Caudate nucleus (tissue), 63 donors: ENCODE measurements at places on chromosomes 4 and X.

GRCh38 chr4:56048702-56049431 is 100.1 kb downstream of the CEP135 start:
- DNase-seq: peak; percentile 26

DNA sequence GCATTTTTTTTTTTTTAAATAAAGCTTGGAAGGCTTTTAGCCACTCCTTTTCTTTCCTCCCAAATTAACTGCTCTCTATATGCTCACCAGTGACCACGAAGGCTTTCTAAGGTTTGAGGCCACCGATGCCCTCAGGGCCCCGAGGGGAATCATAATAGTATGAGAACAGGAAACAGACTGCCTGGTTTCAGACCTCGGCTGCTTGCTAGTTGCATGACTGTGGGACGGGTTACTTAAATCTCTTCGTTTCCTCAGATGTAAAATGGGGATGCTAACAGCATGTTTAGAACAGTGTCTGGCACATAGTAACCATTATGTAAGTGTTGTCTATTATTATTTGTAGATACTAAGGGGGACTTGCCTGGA is 3.6 kb downstream of the LINC00632 start:
- DNase-seq: no peak

GRCh38 chr4:107265859-107266258 is 229.7 kb upstream of the DKK2 start:
- DNase-seq: no peak

DNA sequence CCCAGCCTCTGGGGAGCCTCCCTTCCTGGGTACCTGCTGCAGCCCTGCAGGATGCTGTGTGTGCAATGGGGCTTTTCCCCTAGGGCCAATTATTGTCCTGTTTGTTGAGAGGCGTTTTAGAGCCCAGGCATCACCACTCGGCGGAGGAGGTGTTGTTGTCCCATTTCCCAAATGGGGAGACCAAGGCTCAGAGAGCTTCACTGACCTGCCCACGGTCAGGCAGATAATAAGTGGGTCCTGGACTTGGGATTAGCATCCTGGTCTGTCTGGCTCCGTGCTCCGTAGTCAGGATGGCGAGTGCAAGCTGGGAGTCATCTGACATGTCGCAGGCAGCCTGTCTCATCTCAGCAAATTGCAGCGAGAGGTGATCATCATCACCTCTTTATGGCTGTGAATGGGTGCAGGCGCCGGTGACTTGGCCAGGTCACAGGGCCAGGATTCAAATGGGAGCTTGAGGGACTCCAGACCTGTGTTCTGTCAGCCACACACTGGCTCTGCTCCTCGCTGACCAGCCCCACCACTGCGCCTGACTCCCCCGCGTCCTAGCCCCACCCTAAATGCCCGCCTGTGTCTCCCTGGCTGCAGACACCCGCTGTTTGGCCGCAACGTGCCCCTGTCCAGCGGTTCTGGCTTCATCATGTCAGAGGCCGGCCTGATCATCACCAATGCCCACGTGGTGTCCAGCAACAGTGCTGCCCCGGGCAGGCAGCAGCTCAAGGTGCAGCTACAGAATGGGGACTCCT is 16.6 kb downstream of the HTRA3 start:
- DNase-seq: no peak

DNA sequence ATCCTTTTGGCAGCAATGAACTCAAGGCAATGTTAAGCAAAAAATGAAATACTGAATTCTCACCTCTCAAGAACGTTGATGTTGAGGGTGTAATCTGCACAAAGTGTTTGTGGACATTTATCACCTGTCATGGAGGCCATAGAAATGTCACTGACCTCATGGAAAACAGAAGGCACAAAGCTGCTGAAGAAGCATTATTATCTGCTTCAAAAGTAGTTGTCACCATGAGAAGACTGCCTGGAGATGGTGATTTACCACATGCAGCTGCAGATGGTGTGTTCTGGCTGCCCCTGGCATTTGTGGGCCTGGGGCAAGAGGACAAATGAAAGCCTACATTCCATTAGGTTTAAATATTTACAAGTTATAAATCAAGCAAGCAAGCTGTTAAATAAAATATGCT is 116.8 kb upstream of the RPS6KA3 start:
- DNase-seq: no peak

GRCh38 chrX:643241-643595 is 12.6 kb downstream of the SHOX start:
- DNase-seq: no peak

DNA sequence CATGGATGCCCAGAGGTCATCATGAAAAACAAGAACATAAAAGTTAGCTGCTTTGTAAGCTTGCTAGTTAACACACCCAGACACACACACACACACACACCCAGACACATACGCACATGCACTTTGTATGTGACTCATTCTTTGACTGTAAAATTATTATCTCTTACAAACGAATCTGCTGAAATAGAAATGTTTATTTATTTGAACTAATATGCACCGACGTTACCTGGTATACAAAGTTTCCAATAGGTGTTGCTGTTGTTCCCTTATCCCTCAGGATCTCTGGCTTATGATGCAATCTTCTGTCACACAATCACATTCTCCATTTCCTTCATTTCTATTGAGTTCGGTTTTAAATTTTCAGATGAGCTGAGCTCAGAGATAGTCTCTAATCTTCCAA is 209.3 kb downstream of the PTTG2 start:
- DNase-seq: no peak

DNA sequence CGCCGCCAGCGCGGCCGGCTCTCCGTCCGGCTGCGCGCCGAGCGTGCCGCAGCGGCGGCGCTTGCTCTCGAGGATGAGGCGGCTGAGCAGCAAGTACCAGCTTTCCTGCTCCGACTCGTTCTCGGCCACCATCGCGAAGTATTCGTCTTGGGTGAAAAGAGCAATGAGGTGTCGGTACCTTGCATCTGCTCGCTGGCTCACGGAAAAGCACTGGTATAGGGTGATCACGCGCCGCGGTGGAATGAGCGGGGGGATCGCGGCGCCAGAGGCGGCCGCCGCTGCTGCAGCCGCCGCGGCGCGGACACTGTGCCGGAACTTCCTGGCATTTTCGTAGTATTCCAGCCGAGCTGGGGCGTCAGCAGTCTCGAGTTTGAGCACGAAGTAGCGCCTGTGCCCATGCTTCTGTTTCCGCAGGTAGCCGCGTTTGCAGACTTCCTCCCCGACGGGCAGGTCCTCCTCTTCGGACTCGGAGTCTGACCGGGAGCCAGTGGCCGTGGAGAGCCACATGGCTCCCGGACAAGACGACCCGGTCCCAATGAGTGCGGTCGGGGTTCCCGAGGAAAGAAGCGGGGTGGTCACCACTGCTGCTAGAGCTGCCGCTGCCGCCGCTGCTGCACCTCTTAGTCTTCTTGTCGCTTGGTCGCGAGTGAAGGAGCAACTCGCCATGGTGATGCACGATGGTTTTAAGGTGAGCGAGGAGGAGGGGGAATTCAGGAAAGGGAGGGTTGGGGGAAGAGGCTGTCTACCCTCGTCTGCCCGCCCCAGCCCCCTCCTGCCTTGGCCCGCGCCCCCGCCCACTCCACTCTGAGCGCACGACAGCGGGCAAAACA is 469 bp downstream of the IRS4 start:
- DNase-seq: no peak

GRCh38 chrX:118583781-118584180 is 88.2 kb downstream of the DOCK11 start:
- no peak for DNase-seq

DNA sequence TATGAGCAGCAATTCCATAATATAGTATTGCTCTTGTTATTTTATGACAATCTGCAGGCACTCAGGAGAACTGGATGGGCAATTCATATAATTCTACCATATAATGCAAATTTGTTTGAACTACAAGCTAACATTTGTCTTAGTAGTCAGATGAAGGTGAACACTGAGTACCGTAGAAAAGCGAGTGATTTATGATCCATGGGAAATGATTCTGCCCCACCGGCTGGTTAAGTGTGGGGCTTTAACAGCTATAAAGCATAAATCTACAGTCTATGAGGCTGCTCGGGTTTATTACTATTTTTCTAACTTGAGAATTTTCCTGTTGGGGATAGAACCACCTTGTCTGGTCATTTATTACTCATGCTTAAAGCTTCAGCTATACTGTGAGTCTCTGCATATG is 275.5 kb downstream of the PCDH10 start:
- no peak for DNase-seq

DNA sequence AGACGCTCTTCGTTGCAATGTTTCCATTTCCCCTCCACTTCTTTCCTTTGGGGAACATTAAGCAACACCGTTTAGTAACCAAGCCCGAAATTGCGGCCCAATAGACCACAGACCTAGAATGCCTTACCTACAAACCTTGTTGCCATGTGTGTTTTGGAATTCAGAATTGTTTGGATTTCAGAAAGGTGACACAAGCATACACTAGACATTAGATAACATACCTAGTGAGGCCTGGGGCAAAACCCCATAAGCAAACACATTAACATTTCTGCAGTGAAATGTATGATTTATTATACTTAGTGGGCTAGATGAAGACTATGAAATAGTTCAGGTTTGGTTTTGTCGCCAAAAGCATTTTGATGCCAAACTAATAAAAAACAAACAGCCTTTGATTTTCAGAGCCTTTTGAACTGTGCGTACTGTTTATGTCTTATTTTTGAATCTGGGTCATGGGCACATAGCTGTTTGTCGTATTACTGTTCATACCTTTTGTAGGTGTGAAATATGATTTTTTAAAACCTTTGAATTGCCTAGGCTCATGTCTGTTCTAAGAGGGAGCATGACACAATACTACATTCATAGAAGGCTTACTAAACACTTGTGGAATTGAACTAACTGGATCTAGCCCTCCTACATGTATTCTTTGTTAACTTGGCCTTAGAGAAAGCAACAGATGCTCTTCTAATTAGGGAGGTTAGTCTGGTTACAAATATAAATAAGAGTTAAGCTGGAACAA is 88.6 kb upstream of the TMEM164 start:
- no peak for DNase-seq

DNA sequence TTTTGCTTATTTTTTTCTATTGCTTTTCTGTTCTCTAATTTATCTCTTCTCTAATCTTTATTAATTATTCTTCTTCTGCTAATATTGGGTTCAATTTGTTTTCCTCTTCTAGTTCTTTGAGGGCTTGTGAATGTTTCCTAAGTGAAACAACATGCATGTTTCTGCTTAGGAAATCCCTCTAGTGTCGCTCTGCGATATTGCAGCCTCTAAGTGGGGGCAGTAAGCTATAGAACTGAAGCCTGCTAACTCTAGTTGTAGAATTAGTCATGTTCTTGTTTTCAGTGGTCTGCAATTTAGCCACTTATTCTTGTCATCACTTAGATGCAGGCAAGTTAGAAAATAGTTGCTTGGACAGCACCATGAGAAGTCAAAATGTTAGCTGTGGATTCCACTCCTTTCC is 222.6 kb downstream of the SPIN4 start:
- no peak for DNase-seq

- DNase-seq: no peak
Observed at GRCh38 chr4:31391976-31392375, 671.8 kb downstream of the PCDH7 start.

DNA sequence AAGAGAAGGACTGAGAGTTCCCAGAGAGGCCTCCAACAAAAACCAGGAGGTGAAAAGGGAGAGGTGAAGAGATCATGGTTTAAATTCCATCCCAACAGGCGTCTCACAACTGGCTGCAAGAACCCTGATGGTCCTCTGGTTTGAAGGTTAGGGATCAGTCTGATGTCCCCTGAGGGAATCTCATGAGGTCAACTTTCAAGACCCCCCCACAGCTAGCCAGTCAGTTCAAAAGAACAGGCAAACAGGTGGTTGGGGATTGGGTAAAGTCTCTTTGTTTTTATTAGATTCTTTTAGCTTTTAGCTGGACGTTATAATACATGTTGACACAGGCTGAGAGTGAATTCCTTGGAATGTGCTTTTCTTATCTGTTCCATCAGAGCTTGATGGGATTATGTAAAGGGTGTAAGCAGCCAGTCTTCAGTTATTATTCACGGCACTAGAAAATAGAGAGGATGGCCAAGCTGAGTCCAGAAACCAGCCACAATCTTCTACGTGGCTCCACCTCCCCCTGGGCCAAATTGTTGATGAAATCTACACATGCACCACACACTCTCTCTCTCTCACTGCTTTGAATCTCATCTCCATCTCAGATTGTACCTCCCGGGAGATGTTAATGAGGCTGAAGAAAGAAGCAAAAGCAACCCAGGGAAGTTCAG is 20.8 kb downstream of the ENPP6 start:
- no peak for DNase-seq

GRCh38 chr4:6092971-6093370 is 74.7 kb upstream of the C4orf50 start:
- no peak for DNase-seq

DNA sequence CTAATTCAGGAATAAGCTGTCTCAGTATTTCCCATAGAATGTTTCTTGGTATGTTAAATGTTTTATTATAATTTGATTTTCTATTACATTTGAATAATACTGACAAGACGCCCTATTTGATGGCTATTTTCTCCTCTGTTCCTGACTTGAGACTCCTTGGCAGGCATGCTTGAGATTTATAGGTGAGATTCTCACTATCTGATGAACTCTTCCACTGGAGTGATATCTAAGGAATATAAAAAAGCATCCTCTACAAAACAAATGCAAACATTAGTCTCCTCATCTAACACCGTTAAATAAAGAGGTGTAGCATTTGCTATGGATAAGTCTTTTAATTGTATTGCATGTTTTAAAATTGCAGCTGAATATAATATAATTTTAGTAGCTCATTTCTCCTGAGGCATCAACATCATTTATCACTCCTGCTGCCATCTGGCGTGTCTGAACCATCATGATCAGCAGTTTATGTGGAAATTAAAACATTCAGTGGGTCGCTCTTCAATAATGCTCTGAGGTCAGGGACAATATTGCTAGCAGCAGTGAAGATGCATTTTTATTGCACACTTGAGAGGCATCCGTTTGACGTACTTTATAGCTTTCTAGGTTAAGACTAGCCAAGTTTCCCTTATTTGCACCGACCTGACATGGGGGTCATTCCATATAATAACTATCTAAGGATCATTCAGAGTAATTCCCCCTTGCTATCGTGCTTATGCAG is 210.4 kb upstream of the GALNTL6 start:
- DNase-seq: no peak

DNA sequence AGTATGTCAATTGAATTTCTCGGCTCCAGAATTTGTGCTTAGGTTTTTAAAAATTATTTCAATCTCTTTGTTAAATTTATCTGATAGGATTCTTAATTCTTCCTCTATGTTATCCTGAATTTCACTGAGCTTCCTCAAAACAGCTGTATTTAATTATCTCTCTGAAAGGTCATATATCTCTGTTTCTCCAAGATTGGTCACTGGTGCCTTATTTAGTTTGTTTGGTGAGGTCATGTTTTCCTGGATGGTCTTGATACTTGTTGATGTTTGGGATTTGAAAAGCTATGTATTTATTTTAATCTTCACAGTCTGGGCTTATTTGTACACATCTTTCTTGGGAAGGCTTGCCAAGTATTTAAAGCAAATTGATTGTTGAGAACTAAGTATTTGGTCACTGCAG is 24.7 kb upstream of the HERC3 start:
- DNase-seq: no peak

DNA sequence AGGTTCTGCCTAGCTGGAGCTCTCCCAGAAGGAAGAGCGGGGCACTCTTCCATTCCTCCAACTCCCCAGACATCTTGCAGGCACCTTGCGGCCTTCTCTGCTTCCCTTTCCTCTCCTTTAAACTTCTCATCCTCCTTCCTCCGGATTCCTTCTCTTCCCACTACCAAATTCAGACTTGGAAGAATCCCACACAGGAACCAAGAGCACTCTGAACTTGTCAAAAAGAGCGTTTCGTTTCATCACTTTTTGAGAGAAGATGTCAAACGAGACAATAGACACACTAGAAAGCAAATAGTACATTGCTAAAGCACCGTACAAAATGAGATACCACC is 512 bp upstream of the UCP1 start:
- DNase-seq: no peak
